ENCODE measurements at places on chromosomes 5 and 9.

DNA sequence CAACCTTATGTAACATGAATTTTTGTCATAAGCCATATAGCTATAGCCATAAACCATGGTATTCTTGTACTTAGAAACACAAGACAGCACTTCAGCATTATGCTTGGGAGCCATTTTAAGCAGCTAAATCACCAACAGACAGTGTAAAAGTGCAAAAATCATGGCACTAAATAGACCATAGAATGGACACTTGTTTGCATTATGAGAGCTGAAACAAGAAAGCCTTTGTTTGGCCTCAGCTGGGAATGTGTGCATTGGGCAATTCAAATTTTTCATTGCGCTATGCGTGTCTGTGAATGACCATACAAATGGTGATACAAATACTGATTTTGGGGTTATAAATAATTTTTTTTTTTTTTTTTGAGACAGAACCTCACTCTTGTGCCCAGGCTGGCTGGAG is 23.7 kb downstream of the KDM4C start:
- DNase-seq, result no peak

GRCh38 chr9:107621436-107621835 is 131.9 kb upstream of the KLF4 start:
- no peak for DNase-seq

- DNase-seq, result no peak
These were observed 130.2 kb upstream of the SPEF2 start for GRCh38 chr5:35487233-35488025.

- DNase-seq, result peak; percentile 21
These were observed 62.9 kb upstream of the ORM1 start for GRCh38 chr9:114259798-114260523.

GRCh38 chr5:116681334-116682013 is 106.9 kb upstream of the SEMA6A start:
- DNase-seq, result no peak

GRCh38 chr5:14834062-14834461 is 37.5 kb downstream of the ANKH start:
- DNase-seq, result no peak

DNA sequence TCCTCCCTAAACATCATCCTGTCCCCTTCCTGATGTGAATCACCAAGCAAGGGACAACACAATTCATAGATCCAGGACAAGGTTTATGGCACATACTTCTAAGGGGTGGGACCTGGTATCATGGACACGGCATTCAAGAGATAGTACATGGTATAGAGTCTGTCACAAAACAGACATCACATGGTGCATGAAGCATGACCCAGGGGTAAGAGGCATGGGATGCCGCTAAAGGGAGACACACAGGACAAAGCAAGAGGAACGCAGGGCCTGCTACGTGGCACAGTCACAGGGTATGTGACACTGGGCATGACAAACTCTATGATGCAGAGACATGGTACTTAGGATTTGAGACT is 20.7 kb downstream of the GSN start:
- no peak for DNase-seq

GRCh38 chr9:113997610-113998009 is 80.5 kb downstream of the AMBP start:
- no peak for DNase-seq

- DNase-seq, result no peak
These were observed 48.0 kb downstream of the UBE2QL1 start for GRCh38 chr5:6496636-6497035.

GRCh38 chr5:89932771-89933181 is 476.8 kb downstream of the CETN3 start:
- DNase-seq, result no peak

DNA sequence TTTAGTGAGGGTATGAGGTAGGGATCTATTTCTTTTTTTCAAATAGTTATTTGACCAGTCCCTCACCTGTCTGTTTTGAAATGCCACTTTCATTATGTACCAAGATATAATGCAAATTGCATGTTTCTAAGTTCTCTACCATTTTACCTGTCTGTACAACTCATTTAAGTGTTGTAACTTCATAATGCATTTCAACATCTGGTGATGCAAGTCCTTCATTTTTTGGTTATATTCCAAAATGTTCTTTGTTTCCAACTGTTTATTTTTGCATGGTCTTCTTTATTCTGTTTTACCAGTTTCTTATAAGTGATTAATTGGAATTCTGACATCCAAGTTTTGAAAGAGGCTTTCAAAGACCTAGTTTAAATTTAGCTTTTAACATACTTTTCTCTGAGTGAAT is 26.8 kb downstream of the TDRD7 start:
- no peak for DNase-seq

DNA sequence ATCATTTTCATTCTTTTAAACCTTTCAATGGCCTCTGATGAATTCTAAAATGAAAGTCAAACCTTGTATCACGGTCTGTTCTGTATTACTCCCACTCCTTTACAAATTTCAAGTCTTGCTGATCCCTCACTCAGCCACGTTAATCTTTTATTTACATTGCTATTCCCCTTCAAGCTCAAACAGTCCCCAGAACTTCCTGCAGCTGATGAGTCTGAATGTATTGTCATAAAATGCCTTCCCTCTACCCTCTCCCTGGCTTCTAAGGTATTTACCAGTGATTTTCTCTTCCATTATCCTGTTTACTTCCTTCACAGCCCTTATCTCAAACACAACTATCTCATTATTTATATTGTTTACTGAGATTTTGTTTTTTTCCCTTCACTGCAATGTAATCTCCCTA is 562.3 kb upstream of the C9orf72 start:
- DNase-seq, result no peak

DNA sequence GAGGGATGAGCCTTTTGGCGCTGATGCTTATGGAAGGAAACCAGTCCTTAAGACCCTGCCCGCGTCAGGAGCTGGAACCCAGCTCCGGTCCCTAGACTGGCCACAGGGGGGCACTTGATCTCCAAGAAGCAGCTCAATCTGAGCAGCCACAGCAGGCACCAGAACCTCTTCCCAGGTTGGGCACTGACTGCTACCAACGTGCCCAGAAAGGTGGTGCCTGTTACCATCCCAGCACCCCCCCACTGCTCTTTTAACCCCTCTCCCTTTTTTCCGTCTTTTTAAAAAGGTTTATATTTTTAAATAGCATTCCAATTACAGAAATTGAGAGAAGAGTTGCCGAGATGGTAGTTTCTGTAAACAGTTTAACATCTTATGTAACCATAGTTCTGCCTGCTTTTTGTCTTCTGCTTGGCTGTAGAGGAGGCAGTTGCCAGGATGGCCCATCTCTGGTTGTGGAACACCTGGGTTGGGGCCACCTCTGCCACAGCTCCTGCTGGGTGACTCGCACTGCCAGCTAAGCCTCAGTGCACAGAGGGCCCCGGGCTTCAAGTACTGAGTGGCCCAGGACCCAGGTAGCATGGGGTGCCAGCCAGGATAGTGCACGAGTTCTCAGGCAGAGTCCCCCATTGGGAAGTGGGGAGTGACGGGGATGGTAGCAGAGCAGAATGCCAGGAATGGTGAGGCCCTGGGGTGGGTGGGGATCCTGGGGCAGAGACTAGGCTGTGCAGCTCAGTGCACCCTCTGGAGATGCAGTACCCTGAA is 62.8 kb downstream of the PFDN1 start:
- DNase-seq, result peak; percentile 66

DNA sequence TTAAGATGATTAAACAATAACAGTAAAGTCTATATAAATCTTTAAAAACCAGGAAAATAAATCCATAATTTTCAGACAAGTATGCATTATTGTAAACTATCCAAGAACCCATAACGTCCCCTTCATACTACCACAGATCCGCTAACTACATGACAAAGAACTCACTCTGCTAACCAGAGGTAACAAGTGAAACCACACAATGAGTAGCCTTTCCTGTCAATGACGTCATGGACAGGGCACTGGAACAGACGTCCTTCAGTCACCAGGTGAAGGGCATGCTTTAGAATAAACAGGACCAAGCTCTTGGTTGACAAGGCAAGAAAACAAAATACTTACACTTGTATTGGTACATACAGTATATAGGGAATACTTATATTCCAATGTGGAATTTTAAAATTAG is 45.2 kb downstream of the RNF130 start:
- DNase-seq, result no peak

GRCh38 chr9:18626046-18626698 is 152.2 kb downstream of the ADAMTSL1 start:
- no peak for DNase-seq

- no peak for DNase-seq
These were observed 7.0 kb downstream of the SPDL1 start for GRCh38 chr5:169590602-169591001.

DNA sequence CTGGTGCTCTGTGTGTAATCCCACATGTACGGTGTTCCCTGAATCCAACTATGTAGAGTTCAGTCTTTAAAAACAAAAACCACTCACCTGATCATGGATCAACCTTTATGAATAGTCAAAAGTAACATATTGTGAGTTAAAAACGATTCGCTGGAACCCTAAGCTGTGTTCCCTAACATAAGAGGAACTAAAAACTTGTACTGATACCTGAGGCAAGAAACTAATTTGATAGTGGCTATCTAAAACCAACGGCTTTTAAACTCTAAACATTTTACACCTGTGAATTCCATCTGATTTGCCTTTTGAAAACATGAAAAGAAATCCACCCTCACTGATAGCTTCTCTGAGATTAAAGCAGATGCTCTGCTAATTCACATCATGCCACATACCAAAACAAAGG is 101.5 kb downstream of the DEPDC1B start:
- no peak for DNase-seq

GRCh38 chr9:26437056-26437711 is 455.4 kb downstream of the CAAP1 start:
- no peak for DNase-seq

DNA sequence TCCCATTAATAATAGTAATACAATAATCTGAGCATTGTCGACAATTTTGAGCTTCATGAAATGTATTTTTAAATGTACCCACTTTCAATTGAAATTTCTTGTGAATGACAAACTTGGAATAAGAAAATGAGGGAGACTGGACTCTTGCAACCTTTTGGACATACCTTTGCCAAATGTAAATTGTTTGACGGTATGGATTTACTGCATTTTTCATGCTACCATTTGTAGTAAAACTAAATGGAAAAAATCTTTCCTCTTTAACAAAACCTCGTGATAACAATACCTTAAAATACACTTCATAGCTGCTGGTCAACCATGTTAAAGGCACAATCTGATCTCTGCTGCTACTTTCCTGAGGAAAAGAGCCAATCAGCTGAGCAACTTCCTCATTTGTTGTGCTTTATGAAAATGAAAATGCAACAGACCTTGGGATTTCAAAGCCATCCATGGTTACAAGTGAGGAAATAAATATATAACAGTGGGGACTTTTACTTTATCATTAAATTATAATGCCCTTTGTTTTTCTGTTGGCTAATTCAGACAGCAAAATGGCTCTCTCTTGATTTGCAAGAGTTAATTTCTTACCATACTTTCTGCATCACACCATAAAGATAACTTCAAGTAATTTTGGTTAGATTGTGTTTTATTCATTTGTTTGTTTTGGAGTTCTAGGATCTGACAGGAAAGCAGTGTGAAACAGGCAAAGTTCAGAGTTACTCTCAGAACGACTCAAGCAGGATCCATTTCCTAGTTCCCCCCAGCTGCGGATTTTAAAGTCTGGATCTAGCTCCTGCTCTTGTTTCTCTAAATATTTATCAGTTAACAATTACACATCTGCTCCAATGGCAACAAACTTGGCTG is 1.1 kb downstream of the ALDH1A1 start:
- no peak for DNase-seq

- DNase-seq, result no peak
These were observed 937.3 kb upstream of the ARRDC3 start for GRCh38 chr5:92320446-92320845.

DNA sequence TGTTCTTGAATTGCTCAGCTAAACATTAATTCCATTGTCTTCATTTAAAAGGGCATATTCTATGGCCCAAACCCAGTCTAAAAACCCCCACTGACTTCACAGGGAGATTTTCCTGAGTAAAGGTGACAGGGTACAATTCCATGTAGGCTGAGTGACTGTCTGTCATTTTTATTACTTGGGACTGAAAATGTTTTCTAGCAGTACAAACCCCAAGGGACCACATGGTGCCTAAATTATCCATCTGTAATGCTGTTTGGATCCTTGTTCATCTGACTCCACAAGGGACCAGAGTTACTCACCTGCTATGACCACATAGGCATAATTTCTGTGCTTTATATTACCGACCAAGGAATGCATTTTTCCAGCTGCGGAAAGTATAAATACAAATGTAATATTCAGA is 349.1 kb downstream of the ZNF608 start:
- DNase-seq, result no peak

DNA sequence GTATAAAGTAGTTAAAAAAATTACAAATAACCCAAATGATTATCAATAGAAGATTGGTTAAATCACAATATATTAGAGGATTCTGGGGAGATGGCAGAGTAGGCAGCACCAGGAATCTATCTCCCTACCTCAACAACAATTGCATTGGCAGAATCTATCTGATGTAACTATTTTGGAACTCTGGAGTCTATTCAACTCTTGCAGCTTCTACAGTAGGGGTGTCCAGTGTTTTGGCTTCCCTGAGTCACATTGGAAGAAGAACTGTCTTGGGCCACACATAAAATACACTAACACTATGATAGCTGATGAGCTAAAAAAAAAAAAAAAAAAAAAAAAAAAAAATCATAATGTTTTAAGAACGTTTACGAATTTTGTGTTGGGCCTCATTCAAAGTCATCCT is 29.2 kb upstream of the ECM2 start:
- DNase-seq, result peak; percentile 48

GRCh38 chr5:5270958-5271785 is 131.0 kb downstream of the ADAMTS16 start:
- DNase-seq, result peak; percentile 86

- no peak for DNase-seq
These were observed 96.7 kb downstream of the SUSD1 start for GRCh38 chr9:112078432-112078831.

- no peak for DNase-seq
These were observed 21.1 kb downstream of the RGS7BP start for GRCh38 chr5:64526734-64527439.

DNA sequence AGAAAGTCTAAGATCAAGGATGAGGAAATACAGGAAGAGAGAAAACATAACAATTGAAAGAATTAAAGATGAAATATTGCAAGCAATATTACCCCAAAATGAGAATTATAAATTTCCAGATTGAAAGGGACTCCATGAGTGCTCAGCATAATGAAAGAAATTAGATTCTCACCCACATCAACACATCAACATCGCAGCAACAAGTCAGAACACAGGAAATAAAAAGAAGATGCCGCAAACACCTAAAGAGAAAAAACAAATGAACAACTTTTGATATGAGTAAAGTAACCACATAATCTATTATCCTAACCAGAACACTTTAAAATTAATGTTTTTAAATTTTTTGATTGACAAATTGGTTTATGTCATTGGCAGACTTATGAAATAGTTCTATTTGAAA is 318.3 kb upstream of the PTGER4 start:
- no peak for DNase-seq

DNA sequence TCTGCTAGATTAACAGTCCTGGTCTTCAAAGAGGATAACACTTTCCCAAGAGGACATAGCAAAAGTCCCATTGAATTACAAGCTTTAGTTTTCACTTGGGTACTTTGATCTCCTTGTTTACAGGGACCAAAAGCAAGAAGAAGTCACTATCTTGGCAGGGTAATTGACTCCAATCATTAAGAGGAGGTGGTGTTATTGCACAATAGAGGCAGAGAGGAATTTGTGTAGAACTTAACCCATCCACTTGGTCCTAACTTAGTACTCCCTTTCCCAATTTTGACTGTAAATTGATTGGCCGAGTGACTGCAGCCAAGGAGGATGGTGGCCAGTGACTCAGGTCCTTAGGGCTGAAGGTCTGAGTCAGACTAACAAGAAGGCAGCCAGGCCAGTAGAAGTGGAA is 9.3 kb upstream of the TRPC7 start:
- no peak for DNase-seq

GRCh38 chr5:67133776-67134175 is 62.8 kb downstream of the CD180 start:
- no peak for DNase-seq

- DNase-seq, result no peak
These were observed 394.5 kb downstream of the NFIB start for GRCh38 chr9:13919401-13919800.

Data from fibroblast of skin of scalp (primary cell).